Activated effector memory CD4-positive, alpha-beta T cell treated with Interleukin-2 at 50 U/mL for 16 hours (primary cell): ENCODE measurements at places on chromosomes 5 and 9.

- DNase-seq = no peak
These were observed 579.2 kb upstream of the ZNF462 start for GRCh38 chr9:106283769-106284168.

DNA sequence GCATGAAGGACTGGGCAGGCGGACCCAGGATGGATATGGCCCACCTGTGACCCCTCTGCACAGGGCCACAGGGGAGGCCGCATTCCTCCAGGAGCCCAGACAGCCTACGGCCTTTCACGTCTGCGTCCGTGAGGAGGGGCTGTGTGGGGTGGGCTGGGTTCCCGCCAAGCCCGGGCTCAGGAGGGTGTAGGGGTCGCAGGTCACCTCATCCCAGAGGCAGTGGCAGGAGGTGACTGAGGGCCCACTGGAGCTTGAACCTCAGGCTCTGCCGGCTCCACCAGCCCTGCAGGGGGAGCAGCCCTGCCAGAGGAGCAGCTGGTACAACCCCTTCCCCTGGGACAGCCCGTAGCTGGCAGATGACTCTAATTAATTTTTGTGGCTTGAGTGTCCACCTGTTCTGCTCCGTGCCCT is 40.7 kb upstream of the CACNA1B start:
- no peak for DNase-seq

GRCh38 chr5:4345850-4346249 is 750.2 kb downstream of the IRX1 start:
- no peak for DNase-seq

DNA sequence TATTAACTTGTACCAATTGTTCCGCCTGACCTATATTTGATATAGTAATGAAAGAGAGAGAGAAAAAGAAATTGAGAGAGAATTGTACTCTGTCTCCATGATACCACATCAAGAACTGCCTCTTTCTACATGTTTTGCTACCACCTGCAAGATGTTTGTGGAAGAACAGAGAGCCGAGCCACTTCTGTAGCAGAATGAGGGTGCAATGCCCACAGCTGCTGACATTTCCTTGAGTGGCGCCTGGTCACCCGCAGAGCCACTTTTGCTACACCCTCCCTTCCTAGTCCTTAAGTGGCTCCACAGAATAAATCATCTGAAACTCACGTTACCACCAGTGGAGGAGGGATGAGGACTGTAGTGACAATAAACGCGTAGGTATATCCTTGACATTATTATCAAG is 17.1 kb upstream of the FAM81B start:
- DNase-seq = no peak

DNA sequence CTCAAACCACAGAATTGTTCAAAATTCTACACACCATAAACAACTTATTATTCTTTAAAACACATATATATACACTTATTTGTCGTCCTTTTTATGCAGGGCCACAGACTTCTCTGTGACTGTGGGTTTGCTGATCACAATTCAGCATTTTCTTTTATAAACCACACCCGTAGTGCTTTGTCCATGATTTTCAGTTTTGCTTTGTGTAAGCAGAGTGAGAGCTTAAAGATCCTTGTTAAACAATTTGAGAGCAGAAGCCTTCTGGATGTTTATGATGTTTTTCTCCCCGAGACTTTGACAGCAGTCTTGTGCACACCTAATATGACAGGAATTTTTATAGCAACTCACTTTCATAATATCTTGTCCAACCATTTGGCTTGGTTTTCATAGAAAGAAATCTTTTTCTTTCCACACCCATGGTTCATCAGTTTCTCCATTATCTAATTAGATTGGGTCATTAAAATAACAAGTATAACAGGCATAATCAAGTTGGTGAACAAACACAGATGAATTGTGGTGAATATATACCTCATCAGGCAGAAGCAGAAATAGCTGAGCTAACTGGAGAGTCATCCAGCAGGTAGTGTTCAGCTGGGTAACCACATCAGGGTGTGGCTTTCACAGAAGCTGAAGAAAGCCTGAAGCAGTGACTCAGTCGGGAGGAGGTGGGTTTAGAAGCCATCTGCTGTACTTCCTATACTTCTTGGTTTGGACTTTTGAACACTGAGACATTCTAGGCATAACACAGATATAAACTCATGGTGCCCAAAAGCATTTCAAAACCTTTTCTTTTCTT is 232.8 kb downstream of the DOCK8 start:
- DNase-seq = peak; percentile 49

DNA sequence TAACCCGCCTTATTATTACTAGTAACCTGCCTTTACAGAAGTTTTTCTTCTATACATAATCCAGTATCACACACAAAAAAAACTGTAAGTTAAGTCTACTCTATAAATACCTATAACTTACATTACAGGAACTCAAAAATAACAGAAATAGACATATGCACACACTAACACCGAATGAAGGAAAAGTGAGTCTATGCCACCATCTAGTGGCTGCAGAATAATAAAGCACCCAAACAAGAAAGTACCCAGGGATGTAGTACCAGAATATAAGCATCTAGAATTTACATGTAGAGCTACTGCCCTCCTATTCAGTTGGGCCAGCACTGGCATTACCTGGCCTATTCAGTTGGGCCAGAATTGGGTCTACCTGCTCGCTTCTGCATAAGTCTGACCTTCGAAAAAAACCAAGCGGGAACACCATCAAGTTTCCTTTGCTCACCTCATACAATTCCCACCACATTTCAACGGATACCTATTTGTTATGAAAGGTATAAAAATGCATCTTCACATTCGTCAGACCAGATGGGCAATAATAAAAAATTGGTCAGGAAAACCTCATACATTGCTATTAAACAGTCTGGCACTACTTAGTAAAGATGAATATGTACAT is 4.0 kb upstream of the NIPSNAP3A start:
- no peak for DNase-seq

GRCh38 chr9:69421908-69422801 is 97.1 kb downstream of the ENTREP1 start:
- peak; percentile 7 for DNase-seq

GRCh38 chr5:5203451-5203850 is 63.3 kb downstream of the ADAMTS16 start:
- no peak for DNase-seq

DNA sequence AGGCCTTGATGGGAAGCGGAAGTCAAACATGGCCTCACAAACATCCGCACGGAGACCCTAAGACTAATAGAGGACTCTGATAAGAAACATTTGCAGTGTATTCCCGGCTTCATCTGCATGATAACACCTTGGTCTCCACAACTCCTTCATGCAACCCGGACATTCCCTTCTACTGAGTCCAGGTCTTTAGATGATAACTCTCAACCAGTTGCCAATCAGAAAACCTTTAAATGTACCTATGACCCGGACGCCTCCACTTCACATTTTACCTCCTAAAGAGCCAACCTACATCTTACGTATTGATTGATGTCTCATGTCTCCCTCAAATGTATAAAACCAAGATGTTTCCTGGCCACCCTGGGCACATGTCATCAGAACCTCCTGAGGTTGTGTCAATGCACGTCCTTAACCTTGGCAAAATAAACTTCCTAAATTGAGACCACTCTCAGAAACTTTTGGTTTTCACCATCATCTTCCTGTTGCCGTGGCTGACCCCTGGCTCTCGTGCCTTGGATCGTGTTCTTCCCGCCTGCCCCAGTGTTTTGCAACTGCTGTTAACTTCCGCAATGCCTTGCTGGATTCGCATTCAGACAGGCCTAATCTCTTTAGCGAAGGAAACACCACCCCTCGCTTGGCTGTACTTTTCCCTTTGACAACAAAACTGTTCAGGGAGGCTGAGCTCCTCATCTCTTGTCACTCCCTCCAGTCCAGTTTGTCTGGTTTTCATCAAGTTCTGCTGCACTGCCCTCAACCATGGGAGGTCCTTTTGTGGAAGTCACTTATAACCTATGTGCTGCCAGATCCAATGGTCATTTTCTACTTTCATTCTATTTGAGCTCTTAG is 1.1 kb upstream of the DAP start:
- DNase-seq = no peak

DNA sequence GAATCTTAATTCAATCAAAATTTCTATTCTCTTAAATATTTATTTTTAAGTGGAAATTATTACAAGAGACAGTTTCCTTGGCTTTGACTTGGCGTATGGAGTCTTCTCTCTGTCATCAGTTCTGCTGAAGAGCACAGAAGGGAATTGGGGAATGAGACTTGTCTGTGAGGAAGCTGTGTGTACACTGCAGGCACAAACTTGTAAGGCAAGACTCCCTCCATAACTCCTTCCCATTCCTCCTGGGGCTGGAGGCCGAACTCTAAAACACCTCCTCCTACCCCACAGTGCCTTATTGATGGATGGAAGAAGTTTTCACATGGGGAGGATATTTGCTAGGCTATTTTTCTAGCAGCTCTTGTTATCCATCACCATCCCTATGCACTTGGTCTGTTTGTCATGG is 187.4 kb upstream of the ELL2 start:
- DNase-seq = no peak
